Activated CD8-positive, alpha-beta memory T cell treated with anti-CD3 and anti-CD28 coated beads, Interleukin-2, amount 50 U/mL, for 48 hours (primary cell): ENCODE measurements at places on chromosomes 11 and 22.

DNA sequence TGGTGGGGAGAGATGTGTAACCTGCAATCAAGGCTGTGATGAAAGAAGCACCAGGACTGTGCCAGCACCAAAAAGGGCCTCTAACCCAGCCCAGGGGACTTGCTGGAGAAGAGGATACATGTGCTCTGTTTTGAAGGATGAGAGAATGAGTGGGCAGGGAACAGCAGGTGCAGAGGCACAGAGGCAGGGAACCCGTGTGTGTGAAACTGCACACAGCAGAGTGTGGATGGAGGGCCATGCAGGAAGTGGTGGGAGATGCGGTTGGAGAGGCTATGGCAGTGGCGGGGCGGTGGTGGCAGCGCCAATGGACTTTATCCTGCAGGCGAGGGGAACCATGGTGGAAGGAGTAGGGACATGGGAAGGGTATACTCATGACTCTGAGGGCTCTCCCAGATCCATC, 25.2 kb upstream of the LRRC32 start:
- DNase-seq = no peak

DNA sequence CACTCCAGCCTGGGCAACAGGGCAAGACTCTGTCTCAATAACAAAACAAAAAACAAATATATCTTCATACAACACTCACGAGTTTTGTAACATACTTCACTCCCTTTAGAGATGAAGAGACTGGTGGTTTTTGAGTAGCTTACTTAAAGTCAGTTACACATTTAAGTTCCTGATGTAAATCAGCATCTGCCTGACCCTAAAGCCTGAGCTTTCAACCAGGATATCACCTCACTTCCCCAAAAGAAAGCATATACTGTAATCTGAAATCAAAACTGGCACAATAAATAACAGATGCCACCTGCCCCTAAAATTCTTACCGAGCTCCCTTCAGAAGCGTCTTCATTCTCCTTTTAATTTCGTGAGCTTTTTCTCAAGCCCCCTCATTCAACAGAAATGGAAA, 31.5 kb downstream of the LARGE1 start:
- DNase-seq = no peak

GRCh38 chr11:103055221-103055890, 36.6 kb downstream of the DCUN1D5 start:
- no peak for DNase-seq

GRCh38 chr11:110797453-110797852, 85.2 kb upstream of the ARHGAP20 start:
- no peak for DNase-seq

- no peak for DNase-seq
These were observed 789 bp upstream of the FAM111A start for GRCh38 chr11:59141673-59142460.

GRCh38 chr22:42655693-42656092, 6.5 kb upstream of the CYB5R3 start:
- DNase-seq = no peak

GRCh38 chr11:65692367-65692766, 19.7 kb upstream of the KAT5 start:
- no peak for DNase-seq

DNA sequence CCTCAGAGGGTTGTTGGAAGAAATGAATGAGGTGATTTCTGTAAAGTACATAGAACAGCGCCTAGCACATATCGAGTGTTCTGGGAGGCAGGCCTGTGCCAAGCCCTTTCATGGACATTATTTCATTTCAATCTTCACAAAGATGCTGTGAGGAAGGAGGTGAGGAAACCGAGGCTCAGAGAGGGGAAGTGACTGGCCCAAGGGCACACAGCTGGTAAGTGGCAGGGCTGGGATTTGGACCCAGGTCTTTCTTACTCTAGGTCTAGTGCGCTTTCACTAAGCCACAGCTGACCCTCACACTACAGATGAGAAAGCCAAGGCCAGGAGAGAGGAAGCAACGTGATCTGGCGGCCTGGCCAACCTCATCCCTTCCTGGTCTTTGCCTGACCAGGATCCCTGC, 2.0 kb downstream of the PELI3 start:
- DNase-seq = no peak

- DNase-seq = no peak
These were observed 40.5 kb downstream of the CABIN1 start for GRCh38 chr22:24051568-24051967.
